Stromal cell of bone marrow (primary cell): ENCODE measurements at places on chromosomes 4 and X.

DNA sequence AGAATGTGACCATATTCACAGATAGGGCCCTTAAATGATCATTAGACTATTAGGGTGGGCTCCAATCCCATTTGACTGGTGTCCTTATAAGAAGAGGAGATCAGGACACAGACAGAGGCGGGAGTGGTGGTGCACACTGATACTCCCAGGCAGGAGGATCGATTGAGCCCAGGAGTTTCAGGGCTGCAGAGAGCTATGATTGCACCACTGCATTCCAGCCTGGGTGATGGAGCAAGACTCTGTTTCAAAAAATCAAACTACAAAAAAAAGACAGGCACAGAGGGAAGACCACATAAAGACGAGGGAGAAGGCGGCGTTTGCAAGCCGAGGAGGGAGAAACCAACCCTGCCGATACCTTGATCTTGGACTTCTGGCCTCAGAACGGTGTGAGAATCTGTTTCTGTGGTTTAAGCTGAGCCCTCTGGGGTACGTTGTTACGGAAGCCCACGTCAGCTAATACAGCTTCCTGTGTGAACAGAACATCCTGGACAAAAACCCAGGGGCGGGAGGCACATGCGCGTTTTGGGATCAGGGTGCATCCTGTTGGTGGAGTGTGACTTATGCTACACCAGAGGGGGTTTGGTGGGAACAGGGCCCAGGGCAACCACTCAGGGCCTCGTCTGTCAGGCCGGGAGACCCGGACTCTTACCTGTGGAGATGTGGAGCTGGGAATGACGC, 211.8 kb upstream of the PSAPL1 start:
- no peak for DNase-seq

GRCh38 chr4:185634066-185634652, 98.9 kb upstream of the PDLIM3 start:
- DNase-seq: no peak

DNA sequence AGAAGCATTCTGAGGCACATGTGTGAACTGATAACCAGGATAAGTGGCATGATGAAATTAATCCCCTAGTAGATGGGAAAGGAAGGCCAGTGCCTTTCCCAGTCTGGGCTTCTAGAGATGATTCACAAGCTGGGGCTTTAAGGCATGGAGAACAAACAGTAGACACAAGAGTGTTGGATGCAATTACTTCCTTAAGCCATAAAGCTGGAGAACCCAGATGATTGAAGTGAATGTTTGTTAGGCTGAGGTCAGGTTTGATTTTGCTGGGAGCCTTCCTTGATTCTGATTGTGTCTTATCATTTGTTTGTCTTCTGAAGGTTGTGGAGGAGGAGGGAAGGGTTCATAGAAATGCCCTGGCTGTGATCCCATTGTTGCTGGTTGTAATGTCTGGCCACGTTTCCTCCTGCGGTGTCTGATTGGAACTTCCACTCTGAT, 125.2 kb downstream of the NHS start:
- DNase-seq: no peak

GRCh38 chr4:85681221-85681657, 206.3 kb downstream of the ARHGAP24 start:
- peak; percentile 98 for DNase-seq

DNA sequence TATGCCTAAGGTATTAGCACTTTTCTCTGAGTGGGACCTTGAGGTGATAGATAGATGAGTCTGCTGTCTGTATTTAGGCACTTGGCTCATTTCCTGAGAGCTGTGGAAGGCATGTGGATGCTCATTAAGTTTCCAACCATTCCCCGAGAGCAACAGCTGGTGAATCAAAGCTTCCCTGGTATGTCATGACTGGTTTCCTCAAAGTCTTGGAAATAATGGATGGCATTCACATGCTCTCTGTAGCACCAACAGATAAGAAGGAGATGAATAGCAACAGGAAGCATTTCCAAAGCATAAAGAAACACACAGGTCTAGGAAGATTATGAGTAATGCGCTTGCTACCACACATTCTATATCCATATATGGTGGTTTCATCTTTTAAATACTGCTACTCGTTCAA, 118.3 kb upstream of the ETNPPL start:
- DNase-seq: no peak

DNA sequence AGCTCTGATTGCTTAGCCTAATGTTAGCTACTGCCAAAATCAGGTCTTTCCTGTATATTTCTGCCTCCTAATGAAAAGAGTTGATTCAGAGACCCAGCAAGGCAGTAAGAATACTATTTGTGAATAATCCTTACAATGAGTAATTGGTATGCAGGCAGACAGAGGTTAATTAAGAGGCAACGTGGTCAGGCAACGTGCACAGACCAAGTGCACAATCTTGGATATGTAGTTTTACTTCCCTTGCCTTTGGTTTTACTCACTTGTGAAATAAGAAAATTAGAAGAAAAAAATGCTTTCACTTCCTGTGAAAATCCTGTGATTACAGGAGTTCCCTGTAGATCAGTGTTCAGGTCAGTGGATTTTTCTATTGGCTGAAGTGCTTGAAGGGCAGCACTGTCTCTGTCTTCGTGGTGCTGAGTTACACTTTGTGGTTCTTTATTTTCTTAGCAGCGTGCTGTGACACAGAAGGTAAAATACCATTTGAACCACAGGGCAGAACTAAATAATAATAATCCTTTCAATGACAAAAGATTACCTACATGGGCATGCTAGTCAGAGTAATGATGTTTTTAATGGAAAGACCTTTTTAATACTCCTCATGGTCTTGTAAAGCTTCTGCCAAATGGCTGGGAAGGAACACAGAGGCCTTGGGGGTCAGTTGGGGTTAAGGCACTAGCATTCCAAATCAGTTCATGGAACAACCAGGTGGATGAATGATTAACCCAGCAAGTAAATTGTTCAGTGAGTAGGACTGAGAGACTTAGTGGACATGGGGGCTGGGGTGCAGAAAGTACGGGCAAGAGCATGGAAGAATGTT, 430.9 kb downstream of the MAPK10 start:
- DNase-seq: no peak

DNA sequence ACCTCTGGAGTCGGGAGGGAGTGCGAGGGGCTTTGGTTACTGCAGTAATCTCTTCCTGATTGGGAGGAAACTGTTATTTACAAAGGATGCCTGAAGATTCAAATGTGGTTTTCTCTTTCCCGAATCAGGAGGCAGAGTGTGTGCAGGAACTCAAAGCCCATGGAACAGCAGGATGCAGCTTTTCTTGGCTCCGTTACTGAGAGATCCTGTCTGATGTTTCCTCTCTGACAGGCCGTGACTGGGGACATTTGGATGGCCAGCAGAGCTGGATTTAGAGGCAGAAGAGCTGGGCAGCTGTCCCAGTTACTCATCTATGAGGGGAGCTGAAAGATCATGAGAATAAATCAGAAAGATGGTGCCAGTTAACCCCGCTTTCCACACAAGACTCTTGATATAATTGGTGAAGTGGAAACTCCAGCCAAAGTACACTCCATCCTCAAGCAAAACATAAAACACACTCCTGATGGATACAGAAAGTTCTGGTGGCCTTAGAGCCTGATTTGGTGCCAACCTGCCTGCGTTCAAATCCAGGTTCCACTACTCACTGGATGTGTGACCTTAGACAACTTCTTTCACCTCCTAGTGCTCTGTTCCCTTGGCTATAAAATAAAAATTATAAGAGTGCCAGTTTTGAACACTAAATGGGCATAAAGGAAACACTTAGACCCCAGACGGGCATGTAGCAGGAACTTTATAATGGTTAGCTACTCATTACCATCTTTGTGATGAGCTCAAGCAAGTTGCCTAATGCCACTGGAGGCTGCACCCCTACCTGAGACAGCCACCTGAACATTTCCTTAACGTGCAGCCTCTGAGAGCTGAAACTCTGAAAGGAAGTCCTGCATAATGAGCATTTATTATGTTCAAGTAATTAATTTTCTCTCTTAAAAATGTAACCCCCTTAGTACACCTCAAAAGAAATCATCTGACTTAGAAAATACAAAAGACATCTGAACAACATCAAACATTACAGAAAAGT, 349.0 kb upstream of the GATB start:
- DNase-seq: peak; percentile 61

DNA sequence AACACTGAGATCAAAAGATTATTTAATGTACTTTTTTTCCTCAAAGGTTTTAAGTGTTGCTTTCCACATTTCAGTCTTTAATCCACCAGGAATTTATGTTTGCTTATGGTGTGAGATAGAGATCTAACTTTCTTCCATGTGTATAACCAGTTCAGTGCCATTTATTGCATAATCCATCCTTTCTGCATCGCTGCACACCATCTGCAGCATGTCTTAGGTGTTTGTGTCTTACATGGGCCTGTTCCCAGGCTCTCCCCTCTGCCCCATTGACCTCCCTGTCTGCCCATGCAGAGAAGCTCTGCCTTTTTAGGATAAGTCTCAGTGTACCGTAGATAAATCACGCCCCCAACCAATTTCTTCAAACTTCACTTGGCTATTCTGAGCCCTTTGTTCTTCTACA, 30.3 kb downstream of the NSDHL start:
- no peak for DNase-seq

DNA sequence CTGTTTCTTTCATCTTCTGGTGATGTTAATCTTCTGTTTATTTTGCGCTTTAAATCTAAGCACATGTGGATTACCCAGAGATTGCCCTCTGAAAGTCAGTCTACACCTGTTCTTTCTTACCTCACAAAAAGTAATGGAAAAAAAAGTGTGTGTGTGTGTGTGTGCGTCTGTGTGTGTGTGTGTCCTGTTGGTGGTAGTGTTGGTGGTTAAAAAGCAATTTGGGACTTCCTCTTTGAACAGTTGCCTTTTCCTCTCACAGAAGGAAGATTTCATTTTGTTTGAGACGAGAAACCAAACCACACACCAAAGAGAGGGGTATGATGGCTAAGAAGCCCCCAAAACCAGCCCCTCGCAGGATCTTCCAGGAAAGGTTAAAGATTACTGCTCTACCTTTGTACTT, at the start of gene STAP1:
Gene STAP1, plus strand, starts transcription at position 235 of the 400 bp plus-strand sequence. Its CDS starts 83 bp downstream, at position 318.
- DNase-seq: no peak

DNA sequence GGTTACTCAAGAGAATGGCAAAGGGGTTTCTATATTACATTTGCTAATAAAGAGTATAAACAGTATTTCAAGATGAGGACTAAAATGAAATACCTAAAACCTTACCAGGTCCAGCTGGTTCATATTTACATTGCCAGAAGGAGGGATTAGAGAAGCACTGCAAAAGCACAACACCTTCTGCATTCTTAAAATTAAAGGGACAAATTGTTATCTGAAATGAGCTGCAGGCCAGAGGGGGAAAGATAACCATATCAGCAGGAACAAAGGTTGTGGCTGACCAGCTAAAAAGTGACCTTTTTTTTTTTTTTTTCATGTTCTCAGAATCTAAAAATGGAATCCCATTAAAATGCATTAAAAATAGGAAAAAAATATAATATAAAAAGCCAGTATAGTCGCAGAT, 39.7 kb downstream of the AFF2 start:
- no peak for DNase-seq

DNA sequence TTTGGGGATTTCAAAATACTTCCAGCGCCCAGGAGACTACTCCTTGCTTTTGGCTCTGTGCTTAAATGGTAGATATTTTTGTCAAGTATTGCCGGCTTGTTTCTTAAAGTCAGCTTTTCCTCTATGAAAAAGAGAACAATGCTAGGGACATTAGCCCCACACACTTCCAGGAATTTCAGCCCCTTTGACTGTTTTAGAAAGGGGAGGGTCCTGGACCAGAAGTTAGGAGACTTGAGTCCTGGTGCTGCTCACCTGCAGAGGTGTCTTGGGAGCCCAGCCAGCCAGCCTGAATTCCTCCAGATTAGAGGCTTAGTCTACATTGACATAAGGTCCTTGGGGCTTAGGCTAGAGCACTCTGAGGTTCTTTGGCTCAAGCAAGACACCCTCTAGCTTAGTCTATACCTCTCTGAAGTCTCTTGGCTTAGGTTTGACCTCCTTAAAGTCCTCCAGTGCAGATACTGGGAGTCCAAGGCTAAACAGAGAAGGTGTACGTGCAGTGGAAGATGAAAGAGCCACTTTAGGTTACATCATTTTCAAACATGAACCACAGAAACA, 1.6 kb upstream of the SETD7 start:
- no peak for DNase-seq

DNA sequence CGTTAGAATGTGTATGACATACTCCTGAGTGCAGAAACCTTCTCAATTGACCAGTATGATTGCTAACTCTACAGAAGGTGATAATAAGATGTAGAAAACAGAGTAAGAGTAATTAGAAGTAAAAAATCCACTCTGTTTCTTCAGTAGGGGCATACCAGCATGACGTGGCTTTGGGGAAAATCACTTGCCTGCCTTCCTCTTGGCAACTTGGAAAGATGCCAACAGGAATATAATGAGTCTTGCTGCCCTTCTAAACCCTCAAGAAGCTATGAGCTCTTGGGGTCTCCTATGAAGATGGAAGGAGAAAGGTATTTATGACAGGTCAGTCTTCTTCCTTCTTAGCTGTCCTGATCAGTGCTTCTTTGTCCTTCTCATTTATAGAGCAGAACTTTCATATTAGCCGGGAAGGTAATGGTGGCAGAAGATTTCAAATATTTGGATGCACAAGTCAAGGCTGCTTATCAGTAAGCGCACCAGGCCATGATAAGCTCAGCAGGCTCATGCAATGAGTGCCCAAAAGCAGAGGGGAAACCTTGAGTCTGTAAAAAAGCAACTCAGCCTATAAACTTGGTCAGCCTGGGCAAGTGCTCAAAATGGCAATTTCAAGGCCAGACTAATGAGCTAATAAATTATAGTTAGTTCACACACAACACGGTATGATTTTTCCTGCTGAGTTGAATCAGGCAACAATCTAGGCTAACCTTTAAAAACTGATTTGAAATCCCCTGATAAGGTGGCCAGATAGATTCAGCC, 69.7 kb upstream of the PPARGC1A start:
- no peak for DNase-seq

DNA sequence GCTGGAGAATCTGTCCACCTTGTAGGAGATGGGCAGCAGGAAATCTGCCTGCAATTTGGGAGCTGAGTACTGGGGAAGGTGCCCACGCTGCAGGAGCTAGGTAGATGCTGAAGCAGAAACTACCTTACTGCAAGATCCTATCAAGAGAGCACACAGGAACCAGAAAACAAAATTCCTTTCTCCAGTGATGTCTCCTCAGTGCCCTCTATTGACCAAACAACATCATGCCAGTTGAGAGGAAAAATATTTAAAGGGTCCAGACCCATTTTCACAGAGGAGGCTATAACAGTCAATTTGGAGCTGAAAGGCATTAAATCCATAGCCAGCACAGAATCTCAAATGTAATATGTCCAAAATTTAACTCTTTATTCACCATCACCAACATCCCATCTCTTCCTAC, 406.8 kb downstream of the SLITRK2 start:
- no peak for DNase-seq

GRCh38 chr4:72383439-72383838, 185.6 kb downstream of the ADAMTS3 start:
- no peak for DNase-seq

DNA sequence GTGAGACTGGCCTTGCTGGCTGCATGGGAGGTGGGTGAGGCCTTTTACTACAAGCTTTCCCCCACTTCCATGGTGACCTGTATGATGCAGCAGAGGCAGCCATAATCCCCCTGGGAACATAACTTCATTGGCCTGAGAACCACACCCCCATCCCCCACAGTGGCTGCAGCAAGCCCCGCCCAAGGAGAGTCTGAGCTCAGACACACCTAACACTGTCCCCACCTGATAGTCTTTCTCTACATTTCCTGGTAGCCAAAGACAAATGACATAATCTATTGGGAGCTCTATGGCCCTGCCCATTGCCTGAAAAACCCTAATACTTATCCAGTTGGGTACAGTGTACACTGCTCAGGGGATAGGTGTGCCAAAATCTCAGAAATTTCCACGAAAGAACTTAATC, 62.6 kb downstream of the GLUD2 start:
- DNase-seq: no peak
